ENCODE measurements at places on chromosomes 3 and 15.

DNA sequence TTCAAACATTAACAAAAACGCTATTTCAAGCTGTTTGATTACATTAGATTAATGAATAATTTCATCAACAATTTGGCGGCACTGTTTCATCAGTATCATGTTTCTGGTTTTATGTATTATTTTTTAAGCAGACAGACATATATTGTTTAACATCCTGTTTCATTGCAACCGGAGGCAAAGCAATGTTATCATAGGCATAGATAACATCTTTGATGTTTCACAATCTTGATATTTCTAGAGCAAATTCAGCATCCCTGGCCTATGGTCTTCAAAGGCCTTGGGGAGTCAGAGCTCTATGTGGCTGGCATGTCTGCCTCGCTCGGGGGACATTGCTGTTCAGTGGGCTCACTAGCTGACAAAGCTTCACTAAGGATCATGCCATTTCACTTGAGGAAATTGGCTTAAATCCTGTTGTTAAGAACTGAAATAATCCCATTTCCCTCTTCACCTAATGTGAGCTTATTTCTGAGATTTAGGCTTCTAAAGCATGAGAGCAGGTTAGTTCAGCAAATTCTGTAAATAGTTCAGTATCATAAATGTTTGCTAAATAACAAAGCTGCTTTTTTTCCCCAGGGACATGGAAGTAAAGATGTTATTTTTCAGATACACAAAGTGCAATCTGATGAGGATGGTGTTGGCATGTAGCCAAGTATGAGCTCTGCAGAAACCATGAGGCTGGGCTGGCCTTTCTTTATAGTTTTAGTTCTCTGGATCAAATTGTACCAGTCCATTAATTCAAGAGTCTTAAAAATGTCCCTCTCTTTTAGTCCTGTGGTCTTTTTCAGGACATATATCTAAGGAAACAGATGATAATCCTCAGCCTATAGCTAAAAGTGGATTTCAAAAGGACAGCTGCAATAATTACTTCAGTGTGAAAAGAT is 941.4 kb downstream of the PLOD2 start:
- DNase-seq = no peak

- DNase-seq = no peak
These were observed 57.9 kb downstream of the BTD start for GRCh38 chr3:15659254-15659975.

GRCh38 chr3:98817547-98818041 is 54.5 kb downstream of the ST3GAL6 start:
- DNase-seq = no peak

- DNase-seq = peak; percentile 48
These were observed 747 bp upstream of the ZNF592 start for GRCh38 chr15:84747416-84748273.

GRCh38 chr3:139328356-139328755 is 15.5 kb upstream of the MRPS22 start:
- DNase-seq = no peak

DNA sequence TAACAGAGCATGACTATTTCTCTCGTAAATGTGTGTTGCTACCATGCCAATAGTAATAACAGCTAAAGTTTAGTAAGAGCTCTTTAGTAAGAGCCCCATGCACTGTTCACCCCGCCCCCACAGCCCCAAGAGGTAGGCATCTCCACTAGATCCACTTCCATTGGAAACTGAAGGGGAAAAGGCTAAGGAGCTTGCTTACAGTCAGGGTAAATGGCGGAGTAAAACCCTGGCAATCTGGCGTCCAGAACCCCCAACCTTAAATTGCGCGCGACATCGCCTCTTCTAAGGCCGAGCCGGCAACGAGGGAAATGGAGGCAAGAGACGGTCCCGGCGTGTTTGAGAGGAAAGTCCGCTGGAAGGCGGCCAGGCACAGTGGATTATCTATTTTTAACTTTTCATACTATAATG is 654 bp upstream of the C3orf38 start:
- DNase-seq = no peak

- no peak for DNase-seq
These were observed 130.3 kb downstream of the CHDH start for GRCh38 chr3:53715815-53716483.

DNA sequence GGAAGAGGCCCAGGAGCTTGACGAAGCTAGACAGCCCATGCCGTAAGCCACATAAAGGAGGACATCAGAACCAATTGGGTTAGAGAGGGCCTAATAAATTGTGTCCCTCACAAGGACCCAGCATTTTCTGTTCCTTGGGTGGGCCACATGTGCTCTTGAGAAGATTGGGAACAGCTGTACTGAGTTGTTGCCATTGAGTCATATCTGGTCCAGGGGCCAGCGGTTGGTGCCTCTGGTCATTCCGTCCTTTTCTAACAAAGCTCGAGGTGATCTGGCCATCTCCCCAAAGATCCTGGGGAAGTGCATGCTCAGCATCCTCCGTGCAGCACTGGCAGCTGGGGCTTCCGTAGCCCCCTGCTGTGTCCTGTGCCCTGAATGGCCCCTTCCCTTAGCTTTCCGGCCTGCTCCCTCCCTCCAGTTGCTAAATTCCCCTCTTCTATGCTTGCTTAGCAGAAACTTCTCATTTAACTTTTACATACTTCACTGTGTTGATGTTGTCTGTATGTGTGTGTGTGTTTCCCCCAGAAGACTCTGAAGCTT is 73.0 kb downstream of the EEFSEC start:
- DNase-seq = no peak

DNA sequence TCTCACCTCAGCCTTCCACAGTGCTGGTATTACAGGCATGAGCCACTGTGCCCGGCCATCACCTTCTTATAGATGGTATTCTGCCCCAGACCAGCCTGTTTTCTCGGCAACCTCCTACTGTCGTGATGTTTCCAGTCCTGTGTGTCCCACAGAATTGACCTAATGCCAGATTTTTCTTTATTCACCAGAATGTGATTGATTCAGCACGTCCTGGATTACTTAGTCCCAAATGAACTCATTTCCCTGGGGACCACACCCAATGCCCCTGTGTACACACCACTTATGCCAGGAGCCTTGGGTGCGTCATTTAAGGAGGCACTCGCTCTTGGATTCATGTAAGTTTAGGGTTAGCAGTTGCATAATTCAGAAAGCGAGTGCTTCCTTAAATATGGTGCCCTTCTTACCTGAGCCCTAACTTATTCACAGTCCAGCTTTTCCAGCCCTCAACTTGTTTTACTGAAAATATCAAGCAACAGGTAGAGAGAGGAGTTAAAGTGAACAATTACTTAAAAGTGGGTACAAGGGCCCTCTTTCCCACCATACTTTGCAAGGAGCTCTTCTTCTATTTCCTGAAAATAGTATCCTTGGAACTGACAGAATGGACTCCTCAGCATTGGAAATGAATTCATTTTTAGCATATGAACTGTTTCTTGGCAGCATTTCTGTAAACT is 64.6 kb upstream of the UBE2E1 start:
- no peak for DNase-seq

- no peak for DNase-seq
These were observed 73.6 kb downstream of the TM4SF4 start for GRCh38 chr3:149547954-149548668.

GRCh38 chr15:83588441-83588840 is 65.5 kb upstream of the ADAMTSL3 start:
- DNase-seq = no peak

DNA sequence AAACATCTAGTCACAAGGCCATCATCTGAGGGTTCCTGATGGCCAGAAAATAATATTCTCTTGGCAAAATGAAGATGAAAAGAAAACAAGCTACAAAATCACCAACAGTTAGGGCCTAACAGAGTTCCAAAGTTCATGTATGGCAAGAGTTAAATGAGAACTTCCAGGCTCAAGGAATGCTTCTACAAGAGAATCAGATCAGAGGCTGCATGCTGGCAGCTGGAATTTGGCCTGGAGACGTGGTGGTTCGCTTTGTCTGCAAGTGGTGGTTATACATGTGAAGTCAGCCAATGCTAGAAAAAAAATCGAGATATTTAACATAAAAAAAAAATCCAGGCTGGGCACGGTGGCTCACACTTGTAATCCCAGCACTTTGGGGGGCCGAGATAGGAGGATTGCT is 5.6 kb downstream of the SIAH2 start:
- DNase-seq = no peak

- DNase-seq = no peak
These were observed 2.5 kb downstream of the IL16 start for GRCh38 chr15:81199031-81199779.

DNA sequence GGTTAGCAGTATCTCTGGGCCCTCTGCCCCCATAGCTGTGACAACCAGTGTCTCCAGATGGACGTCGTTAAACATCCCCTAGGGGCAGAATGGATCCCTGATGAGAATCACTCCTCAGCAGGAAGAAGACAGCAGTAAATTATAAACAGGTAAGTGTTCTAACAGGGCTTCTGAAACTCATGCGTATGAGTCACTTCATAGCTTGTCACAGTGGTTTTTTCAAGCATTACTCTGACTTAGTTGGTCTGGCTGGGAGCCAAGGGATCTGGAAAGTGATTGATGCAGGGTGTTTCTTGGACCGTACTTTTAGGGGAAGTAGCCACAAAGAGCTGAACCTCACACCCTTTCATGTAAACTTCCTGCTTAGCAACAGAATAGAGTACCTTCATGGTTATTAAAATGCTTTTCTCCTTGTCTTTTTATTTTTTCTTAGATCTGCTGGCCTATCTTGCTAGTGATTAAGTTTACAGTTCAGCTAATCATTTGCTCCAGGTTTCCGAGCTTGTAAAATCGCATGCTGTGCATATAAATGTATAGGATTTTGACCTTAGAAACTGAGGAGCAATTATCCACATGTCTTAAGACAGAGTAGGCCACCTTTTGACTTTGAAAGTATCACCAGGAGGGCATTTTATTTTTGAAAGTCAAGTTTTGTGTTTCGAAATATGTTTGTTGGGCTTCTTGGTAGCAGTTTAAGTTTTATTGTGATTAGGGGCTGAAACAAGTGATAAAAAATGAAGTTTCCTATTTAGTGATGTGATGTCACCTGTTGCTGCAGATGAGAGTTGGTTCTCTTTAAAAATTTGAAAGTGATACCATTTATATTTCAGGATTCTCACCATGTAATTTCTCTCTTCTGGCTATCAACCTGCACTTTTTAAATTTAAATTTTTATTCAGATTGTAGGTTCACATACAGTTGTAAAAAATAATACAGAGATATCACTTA is 333.9 kb downstream of the PTPRG start:
- peak; percentile 7 for DNase-seq

DNA sequence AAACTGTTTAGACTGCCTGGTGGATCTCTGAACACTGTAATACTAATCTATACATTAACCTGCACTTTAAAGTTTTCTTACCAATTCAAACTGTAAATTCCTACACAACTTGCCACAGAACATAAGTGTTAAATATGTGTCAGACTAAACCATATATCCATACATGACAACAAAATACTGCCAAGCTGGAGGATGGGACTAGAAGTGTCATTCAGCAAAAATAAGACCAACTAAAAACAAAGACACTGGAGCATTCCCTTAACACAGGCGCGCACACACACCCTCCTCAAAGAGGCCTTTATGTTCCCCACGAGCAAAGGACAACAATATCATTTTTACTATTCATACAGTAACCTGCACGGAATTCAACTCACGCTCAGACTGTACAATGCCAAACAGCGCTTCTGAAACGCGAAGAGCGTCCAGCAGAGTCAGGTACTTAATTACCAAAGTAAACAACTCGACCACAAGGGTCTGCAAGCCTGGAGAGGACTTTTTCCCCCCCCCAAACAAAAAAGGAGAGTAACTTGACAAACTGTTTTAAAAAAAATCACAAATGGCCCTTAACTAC is 1.1 kb downstream of the DCUN1D1 start:
- DNase-seq = no peak

- no peak for DNase-seq
These were observed 43.5 kb downstream of the CA12 start for GRCh38 chr15:63338170-63338569.

DNA sequence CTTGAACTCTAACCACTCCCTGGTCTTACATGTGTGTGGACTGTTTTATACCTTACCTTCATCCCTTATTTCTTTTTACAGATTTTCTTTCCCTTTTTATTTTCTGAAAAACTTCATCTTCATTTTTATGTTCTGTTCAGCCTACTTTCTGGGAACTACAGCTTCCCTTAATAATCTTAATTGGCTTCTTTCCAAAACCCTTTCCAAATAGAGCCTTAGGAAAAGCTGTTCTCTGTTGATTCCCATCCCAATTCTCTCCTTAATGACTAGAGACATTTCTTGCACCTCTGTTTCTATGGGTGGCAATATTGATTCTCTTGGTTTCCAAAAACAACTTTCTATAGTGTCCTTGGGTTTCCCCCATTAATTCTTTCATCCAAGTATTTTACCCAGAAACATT is 134.8 kb downstream of the DUT start:
- DNase-seq = no peak

- no peak for DNase-seq
These were observed 10.9 kb upstream of the RTP1 start for GRCh38 chr3:187186375-187186774.

GRCh38 chr15:47934342-47934741 is 186.4 kb upstream of the SLC24A5 start:
- DNase-seq = no peak

DNA sequence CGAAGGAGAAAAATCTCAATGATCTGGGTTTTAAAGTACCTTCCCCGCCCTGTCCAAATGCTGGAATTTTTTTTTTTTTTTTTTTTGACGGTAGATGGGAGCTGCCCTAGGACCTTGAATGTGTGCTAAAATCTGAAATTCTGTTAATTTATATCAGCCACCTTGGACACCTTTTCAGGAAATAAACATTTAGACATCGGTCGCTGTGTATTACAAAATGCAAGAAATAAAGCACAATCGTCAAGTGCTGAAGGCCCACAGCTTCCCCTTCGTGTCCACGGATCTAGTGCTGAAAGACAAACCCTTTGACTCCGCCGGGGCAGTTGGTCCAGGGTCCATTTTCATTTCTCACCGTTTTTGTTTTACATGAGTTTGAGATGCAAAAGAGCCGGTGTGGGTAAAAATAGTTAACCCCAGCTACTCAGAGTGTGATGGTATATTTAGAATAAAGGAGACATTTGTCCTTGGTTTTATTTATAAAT is 90.2 kb upstream of the CHD2 start:
- DNase-seq = no peak

DNA sequence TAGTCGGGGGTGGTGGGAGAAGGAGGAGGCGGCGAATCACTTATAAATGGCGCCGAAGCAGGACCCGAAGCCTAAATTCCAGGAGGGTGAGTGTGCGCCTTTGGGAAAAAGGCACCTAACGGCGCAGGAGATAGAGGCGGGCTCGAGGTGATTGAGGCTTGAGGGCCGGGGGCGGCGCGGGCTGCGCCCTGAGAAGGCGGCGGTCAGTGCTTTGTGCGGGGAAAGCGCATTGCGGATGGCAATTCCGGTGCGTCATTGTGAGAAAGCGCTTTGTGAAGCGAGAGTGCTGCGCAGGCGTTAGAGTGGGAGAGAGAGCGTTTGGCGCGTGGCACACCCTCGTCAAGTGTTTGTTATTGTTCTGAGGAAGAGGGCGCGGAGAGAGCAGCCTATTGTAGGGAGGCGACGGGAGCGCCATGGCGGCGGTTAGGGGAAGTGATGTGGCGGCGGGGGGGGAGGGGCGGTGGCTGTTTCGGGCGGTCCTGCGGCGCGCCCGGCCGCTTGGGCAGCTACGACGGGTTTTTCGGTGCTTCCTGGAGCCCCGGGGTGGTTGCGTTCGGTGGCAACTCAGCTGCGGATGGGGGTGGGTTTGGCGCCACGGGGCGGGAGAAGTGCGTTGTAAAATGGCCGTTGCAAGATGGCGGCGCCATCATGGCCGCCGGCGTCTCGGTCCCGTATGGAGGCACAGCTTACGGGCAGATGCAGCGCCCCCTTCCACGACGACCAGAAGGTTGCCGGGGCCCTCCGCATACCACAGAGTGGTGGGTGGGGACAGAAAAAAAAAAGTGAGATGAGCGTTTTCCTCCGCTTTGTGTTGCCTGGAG is 492 bp downstream of the MORF4L1 start:
- peak; percentile 82 for DNase-seq

- no peak for DNase-seq
These were observed 82.9 kb downstream of the EOMES start for GRCh38 chr3:27639271-27639670.
